Activated naive CD4-positive, alpha-beta T cell (primary cell): ENCODE measurements at places on chromosomes 3 and 15.

DNA sequence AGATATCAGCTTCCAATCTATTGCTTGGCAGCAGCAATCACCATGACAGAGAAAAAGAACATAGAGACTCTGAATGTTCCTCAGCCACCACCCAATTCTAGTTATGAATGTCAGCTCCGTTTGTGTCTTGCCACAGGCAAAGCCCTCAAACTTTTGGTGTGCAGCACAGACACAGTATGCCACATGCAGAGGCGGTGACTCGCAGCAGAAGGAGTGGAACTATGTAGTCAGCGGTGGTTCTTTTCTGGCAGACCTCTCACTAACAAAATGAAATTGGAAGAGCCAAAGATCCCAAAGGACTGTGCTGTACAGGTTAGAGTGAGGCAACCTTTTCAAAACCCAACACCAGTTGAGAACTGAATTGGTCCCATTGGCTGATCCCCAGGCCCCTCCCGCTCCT, 220.9 kb downstream of the SLC9A9 start:
- DNase-seq, result no peak

DNA sequence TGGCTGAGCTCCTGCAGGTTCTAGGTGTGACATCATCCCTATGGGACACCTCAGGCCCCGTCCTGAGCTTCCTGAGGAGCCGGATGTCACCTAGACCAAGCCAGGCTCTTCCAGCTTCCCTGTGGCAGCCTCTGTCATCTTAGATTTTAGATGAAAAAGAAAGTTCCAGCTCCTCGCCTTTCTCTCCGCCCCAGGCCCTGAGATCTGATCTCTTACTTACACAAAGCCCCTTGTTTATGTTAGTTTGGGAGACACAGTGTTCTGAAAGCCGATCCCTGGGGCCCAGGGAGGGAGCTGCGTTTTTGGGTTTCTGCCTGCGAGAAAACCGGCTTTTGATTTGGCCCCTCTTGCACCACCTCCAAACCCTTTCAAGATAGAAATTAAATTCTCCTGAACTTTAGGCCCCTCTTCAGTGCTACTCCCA, 40.2 kb upstream of the FAM107A start:
- DNase-seq, result no peak

- DNase-seq, result no peak
Measured at GRCh38 chr3:103218793-103219192, 784.0 kb downstream of the ZPLD1 start.

DNA sequence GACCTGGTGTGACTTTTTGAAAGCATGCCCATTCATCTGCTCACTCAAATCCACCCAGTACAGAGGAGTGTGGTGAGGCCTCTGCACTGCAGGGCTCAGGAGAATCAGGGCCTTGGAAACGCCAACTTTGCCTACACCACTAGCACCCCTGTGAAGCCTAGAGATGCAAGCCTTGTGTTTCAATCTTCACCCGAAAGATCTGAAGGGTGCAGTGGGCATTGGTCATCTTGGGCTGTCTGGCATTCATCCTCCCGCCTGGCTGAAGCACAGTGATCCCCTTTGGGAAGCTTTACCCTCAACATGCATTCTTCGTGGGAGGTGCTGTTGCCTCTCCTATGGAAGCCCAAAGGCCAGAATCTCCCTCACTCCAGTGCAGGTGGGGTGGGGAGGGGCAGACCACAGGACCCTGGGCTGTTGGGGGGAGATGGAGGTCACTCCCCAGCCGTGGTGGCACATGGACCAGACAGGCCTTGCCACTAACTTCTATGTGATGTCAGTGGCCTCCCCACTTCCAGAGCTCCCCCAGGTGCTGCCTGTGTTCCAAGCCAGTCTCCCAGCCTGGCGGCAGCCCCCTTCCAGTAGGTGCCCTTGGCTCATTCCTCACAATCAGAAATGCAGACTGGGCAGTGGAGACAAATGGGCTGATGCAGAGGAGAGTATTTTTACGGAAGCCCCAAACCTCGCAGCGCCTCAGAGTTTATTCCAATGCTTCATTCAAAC, 92.5 kb downstream of the ADAMTS17 start:
- DNase-seq, result no peak

DNA sequence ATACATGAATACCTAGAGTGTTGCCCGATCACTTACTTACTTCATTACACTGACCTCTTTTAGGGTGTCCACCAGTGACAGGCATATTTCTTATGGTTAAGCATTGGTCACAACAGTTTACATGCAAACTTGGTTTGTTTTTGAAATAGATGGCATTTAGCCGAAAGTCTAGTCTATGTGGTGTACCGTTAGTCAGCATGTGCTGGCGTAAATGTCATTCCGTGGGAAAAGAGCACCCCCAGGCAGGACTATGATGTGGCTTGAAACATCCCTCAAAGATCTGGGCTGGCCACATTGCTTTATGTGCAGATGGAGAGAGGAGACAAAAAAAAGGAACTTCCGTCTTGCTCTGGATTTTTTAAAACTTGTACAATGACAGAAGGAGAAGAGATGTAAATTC, 357.0 kb upstream of the ICE2 start:
- DNase-seq, result no peak

- DNase-seq, result no peak
Measured at GRCh38 chr3:175103298-175103697, 244.2 kb downstream of the NAALADL2 start.

- DNase-seq, result no peak
Measured at GRCh38 chr3:18725668-18726407, 300.7 kb upstream of the SATB1 start.

GRCh38 chr3:156859578-156859977, 33.4 kb downstream of the LEKR1 start:
- DNase-seq, result no peak

DNA sequence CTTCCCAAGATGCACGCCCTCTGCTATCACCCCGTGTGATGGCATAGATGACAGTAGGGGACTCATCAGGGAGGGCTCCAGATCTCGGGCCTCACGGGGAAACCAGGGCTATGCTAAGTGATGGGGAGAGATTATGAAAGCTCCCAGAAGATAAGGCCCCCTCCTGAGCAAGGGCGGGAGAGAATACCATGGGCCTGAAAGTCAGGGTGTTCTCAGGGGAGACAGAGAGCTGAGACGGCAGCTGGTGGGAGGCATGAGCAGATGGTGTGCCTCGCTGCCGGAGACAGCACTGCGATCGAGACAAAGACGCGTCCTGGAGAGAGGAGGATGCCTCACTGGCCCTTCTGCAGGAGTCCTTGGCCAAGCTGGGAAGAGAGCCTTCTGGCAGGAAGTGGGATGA, 106.5 kb upstream of the ADPGK start:
- no peak for DNase-seq

DNA sequence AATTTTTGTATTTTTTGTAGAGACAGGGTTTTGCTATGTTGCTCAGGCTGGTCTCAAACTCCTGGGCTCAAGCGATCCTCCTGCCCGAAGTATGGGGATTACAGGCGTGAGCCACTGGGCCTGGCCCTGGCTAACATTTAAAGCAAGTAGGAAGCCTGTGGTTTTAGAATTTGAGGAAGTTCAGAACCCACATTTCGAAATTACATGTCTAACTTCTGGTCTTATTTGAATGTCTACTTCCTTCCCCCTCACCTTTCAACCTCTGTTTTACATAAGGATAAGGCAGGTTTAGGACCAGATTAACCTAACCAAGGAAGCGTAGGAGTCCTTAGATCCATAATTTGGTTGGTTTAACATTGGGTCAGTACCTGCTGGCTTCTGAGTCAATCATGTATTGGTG, 120.5 kb upstream of the PROK2 start:
- DNase-seq, result no peak

GRCh38 chr15:30889196-30889595, 14.5 kb upstream of the FAN1 start:
- DNase-seq, result no peak

GRCh38 chr15:22867886-22868285, 29.4 kb downstream of the NIPA2 start:
- DNase-seq, result no peak

GRCh38 chr3:56125358-56126005, 342.8 kb downstream of the ERC2 start:
- no peak for DNase-seq
